ENCODE measurements at places on chromosomes 11 and 22.

DNA sequence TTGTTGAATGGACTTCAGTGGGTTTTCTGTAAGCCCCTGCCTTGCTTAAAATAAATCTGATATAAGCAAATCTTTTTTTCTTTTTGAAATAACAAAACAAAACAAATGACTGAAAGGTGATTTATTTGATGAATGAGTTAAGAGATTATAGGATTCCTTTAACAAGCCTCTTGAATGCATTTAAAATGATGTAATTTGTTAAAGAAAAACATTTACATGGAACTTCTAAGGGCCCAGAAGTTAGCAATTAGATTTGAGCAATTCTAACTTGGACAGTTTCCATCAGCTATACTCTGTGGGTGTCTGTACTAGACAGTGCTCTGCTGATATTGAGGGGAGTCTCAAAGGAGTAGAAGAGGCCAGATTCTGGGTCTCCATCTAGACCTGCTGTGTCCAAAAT lies 143.5 kb upstream of the RAG2 start:
- DNase-seq = no peak

DNA sequence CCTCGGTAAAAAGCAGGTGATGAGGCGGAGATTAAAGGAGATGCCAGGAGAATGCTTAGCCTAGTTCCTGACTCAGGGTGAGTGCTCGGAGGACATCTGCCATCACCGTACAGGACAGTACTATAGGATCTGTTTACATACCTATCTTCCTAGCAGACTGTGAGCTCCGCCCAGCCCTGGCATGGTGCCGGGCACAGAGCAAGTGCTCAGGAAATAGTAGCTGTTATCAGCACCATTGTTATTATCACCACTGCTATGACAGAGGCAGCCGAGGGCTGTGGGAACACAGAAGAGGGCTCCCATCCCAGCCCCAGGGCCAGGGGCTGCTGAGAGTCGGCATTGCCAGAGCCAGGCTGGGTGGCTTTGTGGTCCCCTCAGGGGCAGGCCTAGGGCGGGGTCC lies 642 bp upstream of the SEPTIN3 start:
- no peak for DNase-seq

DNA sequence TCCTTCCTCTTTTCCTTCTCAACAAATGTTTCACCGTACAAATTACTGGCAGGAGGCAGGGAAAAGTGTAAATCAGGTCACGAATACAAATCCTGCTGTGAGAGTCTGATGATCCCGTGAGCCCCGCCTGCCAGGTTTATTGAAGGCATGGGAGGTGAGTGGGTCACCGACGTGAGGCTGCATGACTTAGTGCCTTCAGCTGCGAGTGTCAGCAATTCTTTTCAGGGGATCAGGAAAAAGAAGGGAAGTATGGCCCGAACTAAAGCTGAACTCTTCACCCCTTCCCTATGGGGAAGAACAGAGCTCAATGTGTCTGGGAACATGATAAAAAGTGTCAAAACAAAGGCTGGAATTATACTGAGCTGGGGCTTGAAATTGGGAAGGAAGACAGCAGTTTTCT lies 166.2 kb downstream of the OPCML start:
- DNase-seq = no peak

- no peak for DNase-seq
These were observed 76.5 kb upstream of the LARGE1 start for GRCh38 chr22:33996824-33997223.
